CD4-positive, alpha-beta T cell treated with Interleukin-1 beta for 1 hour (primary cell): ENCODE measurements at places on chromosomes 6 and 20.

GRCh38 chr20:58584051-58584824, 66.8 kb upstream of the STX16 start:
- DNase-seq, result no peak

DNA sequence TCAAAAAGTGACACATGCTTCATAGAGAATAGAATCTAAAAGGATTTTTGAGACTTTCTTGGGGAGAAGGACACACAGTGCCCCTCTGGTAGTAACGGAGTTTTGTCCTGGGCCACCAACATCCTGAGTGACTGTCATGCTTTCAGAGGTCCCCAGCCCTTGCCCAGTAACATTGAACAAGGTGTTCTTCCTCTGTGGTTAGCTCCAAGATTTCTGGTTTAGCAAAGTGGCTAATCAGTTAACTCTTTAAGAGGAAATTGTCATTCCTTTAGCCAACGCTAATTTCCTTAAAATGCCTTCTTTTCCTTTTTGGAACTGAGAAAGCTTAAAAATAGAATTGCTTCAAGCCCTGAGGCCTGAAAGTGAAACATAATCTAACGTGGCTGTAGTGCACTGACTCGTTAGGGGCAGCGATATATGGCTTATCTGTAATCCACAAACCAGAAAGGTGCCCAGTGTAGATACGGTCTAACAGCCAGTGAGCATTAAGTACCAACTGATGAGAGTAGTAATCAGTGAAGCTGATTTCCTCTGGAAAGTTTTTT, 7.8 kb downstream of the E2F3 start:
- DNase-seq, result no peak

GRCh38 chr6:18492972-18493371, 105.8 kb downstream of the RNF144B start:
- DNase-seq, result no peak

- no peak for DNase-seq
Observed at GRCh38 chr6:130937942-130938604, 110.9 kb downstream of the SMLR1 start.

GRCh38 chr6:90583836-90584481, 2.9 kb downstream of the MAP3K7 start:
- no peak for DNase-seq

- DNase-seq, result no peak
Observed at GRCh38 chr6:9634776-9635175, 780.1 kb downstream of the TFAP2A start.

DNA sequence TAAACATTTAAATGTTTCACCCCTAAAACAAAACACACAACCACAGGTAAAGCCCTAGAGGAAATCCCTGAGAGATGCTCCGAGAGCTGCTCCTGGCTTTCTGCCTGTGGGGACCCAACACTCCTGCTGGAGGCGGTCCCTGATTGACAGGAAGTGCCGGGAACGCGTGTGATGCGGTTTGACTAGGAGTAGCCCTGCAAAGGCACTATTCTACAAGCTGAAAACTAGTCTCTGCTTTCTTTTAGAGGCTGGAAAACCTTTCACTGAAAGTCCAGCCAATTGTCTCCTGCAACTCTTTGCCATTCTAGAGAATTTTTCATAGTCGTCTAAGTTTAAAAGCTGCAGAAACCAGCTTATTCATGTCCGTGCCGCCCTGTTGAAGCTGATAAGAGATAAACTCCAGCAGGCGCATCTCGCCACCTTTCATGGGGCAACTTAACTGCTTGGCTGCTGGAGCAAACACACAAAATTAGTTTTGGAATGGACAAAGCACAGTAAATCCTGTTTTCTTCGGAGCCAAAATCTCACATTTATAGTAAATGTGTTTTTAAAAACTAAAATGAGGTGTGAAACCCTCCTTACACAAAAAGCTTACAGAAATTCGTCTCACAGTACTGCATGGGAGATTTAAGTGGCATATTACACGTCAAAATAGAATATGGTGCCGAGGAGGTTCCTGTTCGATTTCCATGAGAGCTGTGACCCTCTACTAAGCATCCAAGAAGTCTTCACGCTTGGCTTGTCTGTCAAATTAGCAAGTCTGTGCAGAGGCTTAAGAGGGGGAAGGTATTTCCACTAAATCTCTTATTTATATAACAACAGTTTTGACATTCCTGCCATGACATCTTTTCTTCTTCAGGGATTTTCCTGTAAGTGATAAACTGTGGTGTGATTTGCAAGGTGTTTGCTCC, 46.9 kb downstream of the DACT2 start:
- DNase-seq, result no peak

DNA sequence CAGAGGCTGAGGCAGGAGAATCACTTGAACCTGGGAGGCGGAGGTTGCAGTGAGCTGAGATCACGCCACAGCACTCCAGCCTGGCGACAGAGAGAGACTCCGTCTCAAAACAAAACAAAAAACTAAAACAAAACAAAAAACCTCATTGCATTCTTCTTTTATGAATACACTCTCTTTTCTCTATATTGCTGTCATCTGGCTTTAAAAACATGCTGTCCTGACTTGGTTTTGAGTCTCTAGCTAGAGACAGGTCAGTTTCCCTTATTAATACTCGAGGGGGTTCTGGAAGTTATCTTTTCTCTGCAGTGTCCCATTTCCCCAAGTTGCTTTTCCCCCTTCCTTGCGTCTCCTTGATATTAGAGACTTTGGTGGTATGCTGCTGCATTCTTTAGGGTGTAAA, 50.9 kb downstream of the RIOK1 start:
- DNase-seq, result no peak

DNA sequence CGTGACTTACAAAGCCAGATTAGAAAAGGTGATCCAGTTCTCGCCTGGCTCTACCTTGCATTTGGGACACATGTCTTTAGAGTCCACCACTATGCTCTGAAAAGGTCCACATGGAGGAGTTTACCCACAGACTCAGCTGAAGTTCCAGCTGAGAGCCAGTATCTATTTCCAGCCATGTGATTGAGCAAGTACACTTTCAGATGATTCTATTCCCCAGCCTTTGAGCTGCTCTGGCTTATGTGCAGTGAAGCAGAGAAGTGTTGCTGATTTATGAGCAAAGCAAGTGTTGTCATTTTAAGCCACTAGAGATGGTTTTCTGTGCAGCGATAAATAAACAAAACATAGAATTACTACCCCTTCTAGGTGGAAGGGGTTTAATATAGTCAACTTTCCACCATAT, 520.8 kb upstream of the RNF217 start:
- no peak for DNase-seq

DNA sequence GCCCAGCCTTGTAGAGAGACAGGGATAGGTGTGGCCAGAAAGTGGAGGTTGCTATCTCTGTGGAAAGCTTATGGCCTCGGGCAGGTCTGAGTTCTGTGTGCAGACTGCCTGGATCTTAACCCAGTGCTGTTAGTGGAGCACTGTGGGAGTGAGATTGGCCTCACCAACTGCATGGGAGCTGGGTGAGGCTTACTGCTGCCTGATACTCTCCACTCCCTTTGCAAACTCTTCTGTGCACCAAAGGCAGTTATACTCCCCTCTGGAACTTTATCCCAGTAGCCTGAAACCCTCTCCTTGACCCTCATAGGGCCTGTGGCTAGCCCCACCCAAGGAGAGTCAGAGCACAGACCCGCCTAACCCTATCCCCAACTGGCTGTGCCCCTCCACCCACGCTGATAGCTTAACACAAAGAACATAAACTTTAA, 41.4 kb upstream of the PKIB start:
- DNase-seq, result no peak

GRCh38 chr6:3739311-3739897, 12.1 kb downstream of the PXDC1 start:
- no peak for DNase-seq
